NCI-H187 (cell line): ENCODE measurements at places on chromosomes 5 and 9.

DNA sequence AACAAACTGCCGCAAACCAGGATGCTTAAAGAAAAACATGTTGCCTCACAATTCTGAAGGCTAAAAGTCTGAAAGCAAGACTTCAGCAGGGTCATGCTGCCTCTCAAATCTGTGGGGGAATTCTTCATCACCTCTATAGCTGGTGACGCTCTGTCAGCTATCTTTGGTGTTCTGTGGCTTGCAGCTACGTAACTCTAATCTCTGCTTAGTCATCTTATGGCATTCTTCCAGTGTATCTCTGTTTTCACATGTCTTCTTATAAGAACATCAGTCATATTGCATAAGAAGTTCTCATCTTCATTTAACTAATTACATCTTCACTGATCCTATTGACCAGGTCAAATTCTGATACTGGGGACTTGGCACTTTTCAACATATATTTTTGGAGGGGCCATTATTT lies 243.0 kb downstream of the CDH10 start:
- no peak for DNase-seq

DNA sequence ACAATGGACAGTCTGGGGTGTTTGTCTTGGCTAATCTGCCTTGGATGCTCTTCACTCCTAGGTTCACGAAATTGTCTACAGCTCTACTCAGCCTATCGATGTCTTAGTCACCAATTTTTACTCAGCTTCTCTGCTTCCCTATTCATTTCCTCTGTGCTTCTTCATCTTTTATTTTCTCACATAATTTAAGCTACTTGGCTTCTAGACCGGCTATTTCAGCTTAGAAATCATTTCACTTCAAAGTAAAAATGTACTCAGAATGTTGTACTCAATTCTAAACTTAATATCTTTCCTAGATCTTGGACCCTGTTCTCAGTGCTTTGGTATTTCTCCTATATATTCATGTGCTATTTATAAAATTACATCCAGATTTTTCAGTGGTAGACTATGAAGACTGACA lies 430.0 kb upstream of the FTMT start:
- DNase-seq = no peak

DNA sequence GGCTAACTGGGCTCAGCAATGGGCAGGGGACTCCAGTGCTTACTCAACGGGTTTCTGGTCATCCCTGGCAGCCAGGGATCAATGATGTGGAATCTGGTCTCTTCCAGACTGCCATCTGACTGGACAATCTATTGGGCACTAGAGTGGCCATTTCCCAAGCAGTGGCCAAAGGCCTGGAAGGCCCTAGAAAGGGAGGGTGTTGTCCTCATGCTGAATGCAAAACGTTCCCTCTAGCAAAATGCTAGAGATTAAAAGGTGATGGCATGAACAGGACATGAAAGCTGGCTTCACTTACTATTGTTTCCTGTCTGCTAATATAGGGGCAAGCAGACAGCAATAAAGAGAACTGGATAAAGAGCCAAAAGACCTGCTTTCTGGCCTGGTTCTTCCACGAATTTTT lies 254.2 kb upstream of the PANK3 start:
- no peak for DNase-seq

DNA sequence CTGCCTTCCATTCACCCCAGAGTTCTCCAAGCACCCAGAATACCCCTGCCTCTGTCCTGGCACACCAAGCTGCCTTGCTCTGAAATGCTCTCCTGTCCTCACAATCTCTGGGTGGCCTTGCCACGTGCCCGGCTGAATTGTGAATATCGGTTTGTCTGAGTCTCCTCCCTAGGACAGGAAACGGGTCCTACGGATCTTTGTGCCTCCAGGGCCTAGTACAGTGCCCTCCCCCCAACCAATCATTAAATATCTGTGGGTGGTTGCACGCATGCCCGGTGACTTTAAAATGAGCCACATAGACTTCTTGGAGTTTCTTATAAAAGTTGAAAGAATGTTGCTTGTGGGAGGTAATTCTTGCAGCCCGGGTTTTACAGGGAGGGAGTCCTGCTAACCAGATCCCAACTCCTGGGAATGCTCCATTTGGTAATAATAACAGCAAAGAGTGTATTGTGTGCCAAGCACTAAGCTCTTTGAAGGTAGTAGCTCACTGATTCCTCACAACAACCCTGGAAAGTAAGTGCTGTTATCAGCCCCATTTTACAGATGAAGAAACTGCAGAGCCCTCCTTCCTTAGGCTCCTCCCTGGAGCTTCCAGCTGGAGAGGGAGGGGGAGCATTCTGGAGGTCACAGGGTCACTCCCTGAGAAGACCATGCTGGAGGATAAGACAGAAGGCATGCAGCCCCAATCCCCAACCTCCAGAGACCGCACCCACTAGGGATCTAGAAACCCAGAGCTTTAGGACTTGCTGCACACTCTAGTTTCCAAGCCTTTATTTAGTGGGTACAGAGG lies 23.4 kb downstream of the URM1 start:
- no peak for DNase-seq

DNA sequence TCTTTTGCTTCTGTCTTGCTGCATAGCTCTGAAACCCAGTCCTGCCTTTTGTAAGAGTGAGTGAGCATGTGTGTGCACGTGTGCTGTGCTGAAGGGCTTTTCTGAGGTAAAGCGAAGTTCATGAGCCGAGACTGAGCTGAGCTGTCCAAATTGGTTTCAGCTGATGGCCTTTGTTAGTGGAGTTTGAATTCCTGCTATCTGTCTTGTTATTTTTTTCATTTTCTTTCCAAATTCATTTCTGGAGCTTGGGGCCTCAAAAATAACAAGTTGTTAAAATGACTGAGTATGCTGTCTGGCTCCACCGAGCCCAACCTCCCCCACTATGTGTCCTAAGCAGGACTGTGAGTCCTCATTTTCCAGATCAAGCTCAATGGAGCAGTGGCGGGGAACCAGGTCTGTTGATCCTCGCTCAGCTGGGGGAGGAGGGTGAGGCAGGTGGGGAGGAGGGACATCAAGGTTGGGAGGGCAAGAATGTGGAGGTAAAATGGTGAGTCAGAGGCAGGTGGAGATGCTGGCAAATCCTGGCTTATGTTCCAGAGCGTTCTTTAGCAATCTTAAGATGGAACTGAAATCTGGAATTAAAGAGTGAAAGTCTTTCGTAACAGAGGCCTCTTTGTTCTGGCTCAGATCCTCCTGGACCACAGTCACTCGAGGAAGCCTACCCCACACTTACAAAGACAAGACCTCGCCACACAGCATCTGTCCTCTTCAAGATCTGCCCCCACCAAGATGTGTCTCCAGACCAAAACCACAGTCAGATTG lies 63.9 kb downstream of the SREK1 start:
- no peak for DNase-seq

- DNase-seq = no peak
Observed at GRCh38 chr9:134699343-134699740, 57.7 kb downstream of the COL5A1 start.

GRCh38 chr5:94618493-94619328 lies at the start of the genes KIAA0825 and SLF1:
KIAA0825 (minus strand) TSS chr5:94618604; CDS start chr5:94537126, 81,478 bp downstream.
SLF1 (plus strand) TSS chr5:94618669; CDS start chr5:94628811, 10,142 bp downstream.
- peak; percentile 56 for DNase-seq

DNA sequence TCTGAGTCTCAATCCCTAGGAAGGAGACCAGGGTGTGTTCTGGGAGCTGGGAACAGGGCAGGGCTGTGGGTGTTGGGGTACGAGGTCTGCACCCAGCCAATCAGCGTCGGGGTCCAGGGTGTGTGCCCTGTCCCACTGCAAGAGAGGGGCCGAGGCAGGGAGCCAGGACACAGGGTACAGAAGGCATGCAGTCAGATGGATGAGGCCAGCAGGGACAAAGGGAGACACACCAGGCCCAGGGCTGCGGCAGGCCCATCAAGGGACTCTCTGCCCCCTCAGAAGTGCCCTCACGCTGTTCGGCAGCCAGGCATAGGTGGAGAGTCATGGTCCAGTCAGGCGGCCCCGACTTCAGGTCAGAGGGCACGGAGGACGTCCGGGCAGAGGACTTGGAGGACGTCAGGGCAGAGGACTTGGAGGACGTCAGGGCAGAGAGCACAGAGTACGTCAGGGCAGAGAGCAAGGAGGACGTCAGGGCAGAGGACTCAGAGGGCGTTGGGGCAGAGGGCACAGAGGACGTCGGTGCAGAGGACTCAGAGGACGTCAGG lies 28.8 kb upstream of the ADAMTS2 start:
- DNase-seq = no peak

DNA sequence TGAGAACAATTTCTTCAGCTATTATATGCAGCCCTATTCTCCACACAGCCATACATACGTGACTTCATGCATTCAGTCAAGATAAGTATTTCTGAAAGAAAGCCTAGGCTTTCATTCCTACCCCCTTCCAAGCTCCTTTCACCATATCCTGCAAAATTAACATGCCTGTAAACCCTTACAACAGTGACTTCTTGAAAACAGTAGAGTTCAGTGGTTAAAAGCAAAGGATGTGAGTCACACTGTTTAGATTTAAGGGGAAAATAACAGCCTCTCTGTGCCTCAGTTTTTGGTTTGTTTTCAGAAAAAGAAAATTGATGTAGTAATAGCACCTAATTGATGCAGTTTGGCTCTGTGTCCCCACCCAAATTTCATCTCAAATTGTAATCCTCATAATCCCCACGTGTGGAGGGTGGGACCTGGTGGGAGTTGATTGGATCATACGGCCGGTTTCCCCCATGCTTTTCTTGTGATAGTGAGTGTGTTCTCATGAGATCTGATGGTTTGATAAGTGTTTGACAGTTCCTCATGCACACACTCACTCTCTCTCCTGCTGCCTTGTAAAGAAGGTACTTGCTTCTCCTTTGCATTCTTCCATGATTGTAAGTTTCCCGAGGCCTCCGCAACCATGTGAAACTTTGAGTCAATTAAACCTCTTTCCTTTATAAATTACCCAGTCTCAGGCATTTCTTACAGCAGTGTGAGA lies 264.8 kb downstream of the CETN3 start:
- no peak for DNase-seq

DNA sequence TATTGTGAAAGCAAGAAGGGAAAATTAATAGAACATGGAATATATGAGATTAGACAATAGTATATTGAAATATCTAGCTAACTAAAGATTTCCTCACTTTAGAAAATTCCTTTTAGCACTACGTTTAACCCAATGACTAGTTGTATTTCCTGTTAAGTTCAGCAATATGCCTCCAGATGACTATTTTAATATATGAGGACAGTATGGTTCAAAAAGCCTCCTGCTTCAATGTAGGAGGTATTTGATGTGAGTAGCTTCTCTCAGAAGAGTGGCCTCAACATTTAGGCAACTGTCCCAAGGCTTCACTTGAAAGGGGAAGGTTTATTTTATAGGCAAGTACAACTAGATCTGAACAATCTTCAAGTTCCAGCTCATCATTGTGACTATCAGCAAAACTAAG lies 2.0 kb upstream of the MEF2C start:
- no peak for DNase-seq
